Cerebellar cortex (tissue), 1 donor: ENCODE measurements at places on chromosomes 7 and 10.

GRCh38 chr10:14171336-14171735 lies 159.4 kb downstream of the FRMD4A start:
- DNase-seq, result no peak

GRCh38 chr10:100163704-100164621 lies 21.9 kb downstream of the ERLIN1 start:
- no peak for DNase-seq

GRCh38 chr10:26503911-26504310 lies 65.8 kb downstream of the APBB1IP start:
- DNase-seq, result peak; percentile 5

DNA sequence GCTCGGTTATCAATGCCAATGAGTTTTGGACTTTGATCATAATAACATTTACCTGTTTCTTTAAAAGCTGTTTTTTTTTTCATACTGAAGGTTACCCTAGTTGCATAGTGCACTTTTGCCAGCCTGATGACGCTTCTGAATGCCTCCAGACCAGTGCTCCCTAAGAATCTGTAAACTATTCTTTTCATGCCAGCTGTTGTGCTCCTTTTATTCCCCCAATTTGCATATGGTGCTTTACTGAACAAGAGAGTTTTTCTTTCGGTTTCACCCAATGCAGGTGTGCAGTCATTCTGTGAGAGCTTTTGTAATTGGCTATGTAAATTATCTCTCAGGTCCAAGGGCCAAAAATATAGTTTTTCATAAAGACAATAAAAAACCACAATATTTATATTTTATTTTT lies 48.1 kb upstream of the GLCCI1 start:
- no peak for DNase-seq

DNA sequence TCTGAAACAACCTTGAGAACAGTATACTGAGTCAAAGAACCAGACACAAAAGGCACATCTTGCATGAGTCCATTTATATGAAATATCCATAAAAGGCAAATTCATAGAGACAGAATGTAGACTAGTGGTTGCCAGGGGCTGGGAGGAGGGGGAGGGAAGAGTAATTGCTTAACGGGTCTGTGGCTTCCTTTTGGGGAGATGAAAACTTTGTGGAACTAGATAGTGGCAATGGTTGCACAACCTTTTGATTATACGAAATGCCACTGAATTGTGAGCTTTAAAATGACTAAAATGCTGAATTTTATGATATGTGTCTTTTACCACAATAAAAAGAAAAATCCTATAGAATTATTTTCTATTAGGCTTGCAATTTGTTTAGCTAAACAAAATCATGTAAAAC lies 16.8 kb downstream of the ADRB1 start:
- DNase-seq, result no peak

DNA sequence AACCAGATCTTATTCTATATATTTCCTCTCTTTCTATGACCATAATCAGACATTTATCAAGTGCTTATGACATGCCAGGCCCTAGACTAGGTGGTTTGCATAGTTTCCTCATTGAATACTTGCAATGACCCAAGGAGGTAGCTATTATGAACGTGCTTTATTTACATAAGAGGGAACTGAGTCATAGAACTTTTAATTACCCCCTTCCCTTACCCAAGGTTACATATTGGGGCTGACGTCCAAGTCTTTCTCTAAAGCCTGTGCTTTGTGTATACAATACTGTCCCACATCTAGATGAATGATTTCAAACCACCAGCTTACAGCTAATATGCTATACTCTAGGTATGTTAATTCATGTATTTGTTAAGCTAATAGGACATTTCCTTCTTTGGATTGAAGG lies 91.9 kb upstream of the NPY start:
- no peak for DNase-seq

GRCh38 chr10:94218493-94219183 lies 144.1 kb downstream of the NOC3L start:
- DNase-seq, result no peak

DNA sequence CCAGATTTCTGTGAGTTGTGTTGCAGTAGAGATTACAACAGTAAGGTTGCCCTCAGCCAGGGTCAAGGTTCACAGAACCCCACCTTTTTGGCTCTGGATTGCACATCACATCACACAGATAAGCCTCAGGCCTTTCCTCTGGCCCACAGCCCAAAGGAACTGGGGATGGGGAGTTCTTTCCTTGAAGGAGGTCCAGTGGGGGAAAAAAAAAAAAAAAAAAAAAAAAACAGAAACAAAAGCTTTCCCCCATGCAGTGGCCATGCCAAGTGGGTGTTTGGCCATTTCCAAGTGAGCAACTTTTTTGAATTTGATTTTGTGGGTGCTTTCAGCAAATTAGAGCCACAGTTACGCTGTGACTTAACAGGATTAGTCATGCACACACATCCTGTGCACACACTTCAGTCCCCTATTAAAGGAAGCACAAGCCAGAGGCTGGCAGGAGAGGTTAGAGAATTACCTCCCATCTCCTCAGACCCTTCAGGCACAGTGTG lies 79.3 kb upstream of the NANOS1 start:
- DNase-seq, result no peak

DNA sequence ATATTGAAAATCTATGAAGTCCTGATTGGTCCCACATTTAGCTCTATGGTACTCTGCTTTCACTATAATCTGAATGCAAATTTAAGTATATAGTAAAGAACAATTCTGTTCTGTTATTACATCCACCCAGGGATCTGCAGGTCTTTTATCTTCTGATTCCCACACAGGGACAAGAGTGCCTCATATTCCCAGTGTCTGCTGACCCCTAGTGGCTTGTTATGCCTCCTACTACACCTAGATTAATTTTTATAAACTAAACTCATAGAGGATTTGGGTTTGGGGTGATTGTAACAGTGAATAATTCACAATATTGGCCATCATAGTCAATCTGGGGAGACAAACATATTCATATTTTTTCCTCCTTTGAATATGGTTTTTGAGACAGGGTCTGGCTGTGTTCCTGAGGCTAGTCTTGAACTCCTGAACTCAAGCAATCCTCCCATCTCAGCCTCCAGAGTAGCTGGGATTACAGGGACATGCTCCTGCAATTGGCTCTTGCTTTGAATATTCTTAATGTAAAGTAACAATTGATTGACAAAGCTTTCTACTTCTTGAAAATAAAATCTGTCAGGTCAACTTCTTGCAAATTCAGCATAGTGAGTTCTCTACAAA lies 282.1 kb downstream of the KCND2 start:
- DNase-seq, result peak; percentile 78

DNA sequence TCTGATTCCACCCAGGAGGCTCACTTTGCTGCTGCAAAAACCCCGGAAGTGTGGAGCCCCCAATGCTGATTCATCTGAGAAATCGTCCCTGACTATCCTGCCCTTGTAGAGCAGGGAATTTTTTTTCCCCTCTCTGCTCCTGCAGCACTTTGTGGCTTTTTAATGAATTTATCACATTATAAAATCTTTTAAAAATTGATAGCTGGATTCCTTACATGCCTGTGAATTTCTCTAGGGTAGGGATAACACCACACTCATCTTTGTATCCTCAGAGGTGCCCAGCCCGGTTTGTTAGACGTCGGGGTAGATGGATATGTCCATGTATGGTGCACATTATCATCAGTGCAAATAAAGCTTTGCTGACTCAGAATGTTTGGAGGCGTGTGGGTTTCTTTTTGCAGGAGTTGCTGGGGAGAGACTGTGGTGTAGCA lies 185.7 kb downstream of the STK31 start:
- DNase-seq, result no peak

DNA sequence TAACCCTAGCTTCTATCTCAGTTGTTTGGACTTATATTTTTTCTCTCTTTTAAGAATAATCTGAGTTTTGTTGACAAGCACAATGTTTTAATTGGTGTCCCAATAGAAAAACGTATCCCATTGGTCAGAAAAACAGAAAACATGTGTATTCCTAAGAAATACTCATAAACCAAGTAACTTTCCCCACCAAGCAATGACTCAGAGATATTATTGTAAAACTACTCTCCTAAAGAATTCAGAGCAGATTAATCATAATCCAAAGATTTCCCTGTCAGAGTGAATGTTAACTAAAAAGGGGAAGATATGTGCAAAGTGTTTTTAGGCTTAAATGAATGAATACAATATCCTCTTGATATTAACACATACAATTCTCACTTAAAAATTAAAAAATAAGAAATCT lies 29.4 kb upstream of the MBL2 start:
- no peak for DNase-seq

- DNase-seq, result no peak
Measured at GRCh38 chr10:35554036-35554435, 51.1 kb upstream of the GJD4 start.

DNA sequence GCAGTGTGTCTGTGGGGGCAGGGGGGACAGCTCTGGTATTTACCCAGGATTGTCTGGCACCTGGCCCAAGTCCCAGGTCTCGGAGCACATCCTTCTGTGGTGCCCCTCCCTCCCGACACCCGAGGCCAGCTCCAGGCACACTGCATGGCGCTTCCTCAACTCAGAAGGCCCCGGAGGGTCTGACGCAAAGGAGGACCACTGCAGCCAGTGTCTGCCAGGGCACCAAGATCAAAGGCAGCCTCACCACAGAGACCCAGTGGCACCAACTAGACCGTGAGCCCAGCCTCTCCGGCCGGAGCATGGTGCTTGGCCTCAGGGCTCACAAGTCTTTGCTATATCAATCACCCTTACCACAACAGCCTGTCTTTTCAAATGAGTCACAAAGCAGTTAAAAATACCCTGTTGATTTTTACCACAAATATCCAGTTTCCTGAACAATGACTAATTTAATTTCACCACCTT lies 99.3 kb upstream of the DDC start:
- no peak for DNase-seq

DNA sequence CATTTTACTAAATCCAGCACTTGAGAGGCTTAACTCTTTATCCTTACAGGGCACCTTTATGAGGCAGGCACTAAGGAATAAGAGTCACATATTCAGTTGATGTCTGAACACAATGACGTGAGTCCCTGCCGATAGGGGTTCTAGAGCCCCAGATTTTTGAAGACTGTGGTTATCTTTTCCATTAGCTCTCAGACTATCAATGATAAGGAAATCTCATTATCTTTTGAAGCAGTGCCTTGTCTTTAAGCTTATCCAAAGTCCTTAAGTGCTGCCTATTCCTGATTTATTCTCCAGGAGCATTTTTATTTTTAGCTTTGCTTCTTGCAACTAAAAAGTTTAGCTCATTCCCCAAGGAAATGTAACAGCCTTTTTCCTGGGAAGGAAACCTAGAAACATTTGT lies 444.1 kb upstream of the LRRN3 start:
- no peak for DNase-seq

- DNase-seq, result no peak
Measured at GRCh38 chr7:132116369-132116768, 459.9 kb downstream of the PLXNA4 start.

DNA sequence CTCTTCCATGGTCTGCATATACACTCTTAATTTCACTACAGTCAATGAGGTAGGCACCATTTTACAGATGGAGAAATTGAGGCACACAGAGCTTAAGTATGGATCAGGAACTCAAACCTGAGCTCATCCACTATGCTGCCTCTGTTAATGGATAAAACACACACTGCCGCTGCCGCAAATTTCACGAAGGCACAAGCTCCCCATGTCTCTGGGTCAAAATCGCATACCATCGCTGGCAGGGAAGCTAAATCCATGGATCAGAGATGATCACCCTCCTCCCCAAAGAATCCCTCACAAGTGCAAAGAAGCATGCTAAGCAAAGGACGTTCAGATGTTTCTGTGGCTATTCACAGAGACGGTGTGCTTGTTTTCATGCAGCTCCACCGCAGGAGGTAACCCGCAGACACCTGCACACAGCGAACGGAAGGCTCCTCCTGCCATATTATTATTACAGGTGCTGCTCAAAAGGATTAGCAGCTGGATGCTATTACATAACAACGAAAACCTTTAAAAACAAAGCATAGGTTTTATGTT lies 109.3 kb downstream of the UBE2H start:
- no peak for DNase-seq

DNA sequence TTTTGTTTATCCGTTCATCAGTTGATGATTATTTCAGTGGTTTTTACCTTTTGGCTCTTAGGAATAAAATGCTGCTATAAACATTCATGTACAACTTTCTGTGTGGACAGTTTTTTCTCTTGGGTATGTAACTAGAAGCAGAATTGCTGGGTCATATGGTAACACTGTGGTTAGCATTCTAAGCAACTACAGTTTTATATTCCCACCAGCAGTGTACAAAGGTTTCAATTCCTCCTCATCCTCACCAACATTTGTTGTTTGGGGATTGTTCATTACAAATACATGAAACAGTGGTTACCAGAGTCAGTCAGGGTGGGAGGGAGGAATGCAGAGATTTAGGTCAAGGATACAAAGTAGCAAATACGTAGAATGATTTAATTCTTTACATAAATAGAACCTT lies 97.0 kb downstream of the NPSR1 start:
- no peak for DNase-seq

DNA sequence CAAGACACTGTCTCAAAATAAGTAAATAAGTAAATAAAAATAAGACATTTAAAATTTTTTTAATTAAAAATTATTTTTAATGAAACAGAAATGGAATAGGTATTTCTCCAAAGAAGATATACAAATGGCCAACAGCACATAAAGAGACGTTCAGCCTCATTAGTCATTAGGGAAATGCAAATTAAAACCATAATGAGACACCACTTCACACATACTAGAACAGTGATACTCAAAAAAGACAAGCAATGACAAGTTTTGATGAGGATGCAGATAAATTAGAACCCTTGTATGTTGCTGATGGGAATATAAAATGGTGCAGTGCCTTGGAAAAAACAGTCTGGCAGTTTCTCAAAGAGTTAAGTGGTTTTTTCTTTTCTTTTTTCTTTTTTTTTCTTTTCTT lies 26.5 kb upstream of the C10orf67 start:
- DNase-seq, result no peak

DNA sequence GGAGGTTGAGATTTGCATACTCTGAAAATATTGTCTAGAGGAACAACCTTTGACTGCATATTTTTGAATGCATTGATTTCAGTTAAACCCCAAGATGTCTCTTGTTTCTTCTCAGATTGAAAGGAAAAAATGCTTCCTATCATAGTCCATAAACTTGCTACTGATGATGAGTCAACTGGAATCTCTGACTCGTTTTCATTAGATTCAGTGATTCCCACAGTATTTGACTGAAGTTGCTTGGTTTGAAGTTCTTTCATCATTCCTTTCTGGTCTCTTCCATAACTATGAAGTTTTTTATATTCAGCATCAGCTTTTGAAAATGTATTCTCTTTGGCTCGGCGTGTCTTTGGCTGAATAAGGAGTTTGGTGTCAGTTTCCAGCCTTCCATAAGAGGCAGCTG lies 10.7 kb downstream of the PEX1 start:
- DNase-seq, result no peak

DNA sequence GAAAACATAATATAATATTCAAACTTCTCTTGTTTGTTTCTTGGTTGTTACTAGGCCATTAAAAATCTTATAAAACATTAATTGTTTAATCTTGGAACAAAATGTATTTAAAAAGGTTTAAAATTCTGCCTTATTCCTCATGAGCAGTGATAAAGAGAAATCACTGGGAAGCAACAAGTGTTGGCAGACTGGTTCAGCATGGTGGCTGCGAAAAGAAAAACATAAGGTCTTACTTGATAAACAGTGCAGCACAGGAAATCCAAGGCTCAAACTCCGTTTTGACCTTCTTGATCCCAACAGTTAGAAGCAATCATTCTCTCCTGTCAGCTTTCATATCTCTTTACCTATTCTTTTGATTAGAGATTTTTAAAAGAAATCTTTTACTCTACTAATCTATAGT lies 530.8 kb downstream of the CNTNAP2 start:
- no peak for DNase-seq
